ENCODE measurements at places on chromosomes 12 and 14.

- no peak for DNase-seq
Observed at GRCh38 chr12:113932381-113933196, 33.5 kb downstream of the RBM19 start.

DNA sequence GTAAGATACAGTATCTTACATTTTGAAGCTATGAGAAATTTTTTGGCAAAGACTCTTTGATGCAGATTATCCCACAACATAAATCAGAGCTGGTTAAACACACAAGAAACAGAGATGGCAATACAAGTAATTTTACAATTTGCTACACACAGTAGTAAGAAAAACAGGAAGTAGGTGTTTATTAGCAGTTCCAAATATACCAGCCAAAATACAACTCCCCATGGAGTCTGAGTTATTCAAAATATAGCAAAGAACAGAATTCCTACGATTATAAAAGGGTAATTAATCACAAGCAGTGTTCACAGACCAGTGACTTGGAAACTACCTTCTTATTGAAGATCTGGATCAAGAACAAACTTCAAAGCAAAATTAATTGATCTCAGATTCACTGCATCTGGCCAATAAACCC, 83.9 kb downstream of the BMP4 start:
- DNase-seq: no peak

DNA sequence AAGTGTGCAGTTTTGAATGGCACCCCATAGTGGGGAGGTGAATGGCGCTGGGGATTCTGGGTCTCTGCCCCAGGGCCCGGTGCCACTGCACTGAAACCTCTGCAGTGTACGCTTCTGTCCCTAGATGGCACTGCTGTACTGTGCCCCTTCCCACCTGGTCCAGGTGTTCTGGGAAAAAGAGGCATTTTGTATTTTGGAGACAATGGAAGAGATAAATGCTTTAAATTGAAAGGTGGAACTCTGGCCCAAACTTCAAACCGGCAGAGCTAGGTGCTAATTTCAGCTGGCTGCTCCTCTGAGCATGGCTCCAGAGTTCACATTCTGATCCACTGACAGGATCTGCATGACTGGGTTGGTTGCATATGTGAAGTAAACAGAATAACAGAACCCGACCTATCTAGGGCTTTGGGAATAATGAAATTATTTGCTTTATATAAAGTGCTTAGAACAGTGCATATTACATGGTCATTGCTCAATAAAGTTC, 52.2 kb downstream of the KRT80 start:
- DNase-seq: peak; percentile 53

GRCh38 chr12:13175499-13175898, 21.0 kb upstream of the EMP1 start:
- no peak for DNase-seq

- DNase-seq: no peak
Observed at GRCh38 chr14:63922696-63923421, 70.1 kb downstream of the SYNE2 start.

- DNase-seq: no peak
Observed at GRCh38 chr14:45145214-45145613, 9.5 kb downstream of the FANCM start.

DNA sequence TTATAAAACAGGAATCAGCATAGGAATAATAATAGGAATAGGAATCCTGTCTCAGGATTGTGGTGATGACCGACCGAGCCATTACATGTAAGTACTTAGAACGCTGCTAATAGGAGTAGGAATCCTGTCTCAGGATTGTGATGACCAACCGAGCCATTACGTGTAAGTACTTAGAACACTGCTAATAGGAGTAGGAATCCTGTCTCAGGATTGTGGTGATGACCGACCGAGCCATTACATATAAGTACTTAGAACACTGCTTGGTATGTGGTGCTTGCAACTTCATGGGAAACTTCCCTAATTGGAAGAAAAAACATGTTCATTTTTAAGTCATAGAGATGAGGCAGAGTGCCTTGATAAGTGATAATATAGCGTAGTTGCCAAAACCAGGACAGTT, 30.0 kb downstream of the ELK3 start:
- DNase-seq: no peak

DNA sequence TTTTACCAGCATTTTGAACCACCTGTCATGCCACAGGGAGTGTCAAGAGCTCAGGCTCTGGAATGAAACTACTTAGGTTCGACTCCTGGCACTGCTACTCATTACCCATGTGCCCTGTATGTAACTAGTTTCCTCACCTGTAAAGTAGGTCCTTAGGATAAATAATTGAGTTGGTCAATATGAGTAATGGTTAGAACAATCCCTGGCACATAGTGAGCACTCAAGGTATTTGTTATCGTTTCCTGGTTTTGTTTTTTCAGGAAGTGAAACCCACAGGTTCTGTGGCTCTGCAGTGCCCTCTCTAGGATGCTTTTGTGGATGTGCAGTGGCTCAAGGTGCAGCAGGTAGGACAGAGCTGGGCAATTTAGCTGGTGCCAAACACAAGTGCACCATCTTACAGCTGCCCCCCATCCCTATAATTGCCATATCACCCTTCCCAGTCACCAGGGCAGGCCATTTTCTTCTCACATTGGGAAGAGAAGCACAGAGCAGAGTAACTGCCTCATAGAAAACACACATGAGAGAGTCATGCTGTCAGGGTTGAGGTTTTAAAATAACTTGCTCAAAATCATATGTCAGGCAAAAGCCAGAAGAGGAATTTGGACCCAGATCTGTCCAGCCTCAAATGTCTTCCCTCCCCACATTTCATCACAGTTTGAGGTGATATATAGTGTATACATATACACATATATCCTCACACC, 297.5 kb downstream of the RPAP3 start:
- DNase-seq: peak; percentile 8

GRCh38 chr14:102033241-102033640, 53.6 kb downstream of the HSP90AA1 start:
- DNase-seq: no peak

- no peak for DNase-seq
Observed at GRCh38 chr14:64891173-64891838, 11.6 kb upstream of the SPTB start.

DNA sequence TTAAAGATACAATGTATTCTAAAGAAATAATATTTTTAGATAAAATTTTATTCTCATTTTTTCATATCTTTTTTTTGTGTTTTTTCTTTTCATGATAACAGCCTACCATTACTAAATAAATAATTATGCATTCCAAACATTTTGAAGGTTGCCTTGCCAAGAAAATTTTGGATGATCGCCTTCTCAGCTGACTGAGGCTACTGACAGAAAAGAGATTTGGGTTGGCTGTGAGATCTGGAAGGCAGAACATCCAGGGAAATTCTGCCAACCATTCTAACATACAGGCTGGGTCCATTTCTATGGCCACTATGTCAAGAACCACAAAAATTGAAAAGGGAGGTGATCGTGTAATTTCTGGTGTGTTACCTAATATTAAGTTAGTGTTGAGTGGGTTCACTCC, 48.1 kb downstream of the GALNT8 start:
- no peak for DNase-seq

GRCh38 chr14:76965232-76965631, 63.3 kb downstream of the IRF2BPL start:
- DNase-seq: no peak

DNA sequence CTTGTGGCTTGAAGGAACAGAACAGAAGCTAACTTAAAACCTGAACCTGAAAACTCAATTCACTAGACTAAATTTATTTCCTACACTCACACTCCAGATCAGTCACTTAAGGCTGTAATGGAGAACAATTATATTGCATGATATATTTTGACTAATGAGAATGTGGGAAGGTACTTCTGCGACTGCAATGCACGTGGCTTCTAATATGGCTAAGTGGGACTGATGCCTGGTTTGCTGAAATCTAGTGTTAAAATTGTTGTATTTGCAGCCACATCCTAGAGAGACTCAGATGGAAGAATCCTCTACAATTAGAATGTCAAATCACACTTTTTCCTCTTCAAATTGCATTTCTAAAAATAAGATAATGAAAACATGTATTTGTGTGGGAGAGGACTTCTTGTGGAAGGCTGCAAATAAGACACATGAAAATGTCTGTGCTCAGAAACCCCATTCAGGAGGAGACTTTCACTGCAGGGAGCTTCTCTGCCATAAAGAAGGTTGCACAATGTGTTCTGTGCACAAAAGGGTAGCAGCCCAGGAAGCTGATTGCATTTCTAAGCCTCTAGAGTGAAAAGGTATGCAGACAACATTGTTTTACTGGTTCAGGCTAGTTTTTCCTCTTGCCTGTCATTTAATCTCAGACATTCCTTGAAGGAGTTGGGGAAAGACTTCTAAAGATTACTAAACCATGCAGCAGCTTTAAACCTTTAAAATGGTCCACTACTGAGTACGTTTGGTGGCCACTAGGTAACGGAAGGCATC, 224.3 kb downstream of the NEDD1 start:
- DNase-seq: no peak

DNA sequence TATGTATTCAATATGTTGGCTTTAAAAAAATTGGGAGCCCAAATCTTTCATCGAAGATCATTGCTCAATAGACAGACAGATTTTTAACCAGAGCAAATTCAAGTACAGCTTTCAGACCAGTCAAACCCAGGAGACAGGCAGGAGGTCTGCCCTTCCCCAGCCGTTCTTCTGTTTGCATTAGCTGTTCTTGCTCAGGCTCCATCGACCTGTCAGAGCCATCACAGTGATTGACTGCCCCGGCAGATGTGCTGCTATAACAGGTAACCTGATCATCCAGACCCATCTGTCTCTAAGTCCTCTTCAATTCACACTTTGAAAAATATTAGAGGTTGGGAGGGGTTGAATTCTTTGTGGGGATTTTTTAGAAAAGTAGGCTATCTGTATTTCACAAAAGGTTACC, 453.5 kb downstream of the FOXG1 start:
- no peak for DNase-seq

GRCh38 chr14:37544407-37544806, 50.6 kb downstream of the FOXA1 start:
- DNase-seq: no peak

DNA sequence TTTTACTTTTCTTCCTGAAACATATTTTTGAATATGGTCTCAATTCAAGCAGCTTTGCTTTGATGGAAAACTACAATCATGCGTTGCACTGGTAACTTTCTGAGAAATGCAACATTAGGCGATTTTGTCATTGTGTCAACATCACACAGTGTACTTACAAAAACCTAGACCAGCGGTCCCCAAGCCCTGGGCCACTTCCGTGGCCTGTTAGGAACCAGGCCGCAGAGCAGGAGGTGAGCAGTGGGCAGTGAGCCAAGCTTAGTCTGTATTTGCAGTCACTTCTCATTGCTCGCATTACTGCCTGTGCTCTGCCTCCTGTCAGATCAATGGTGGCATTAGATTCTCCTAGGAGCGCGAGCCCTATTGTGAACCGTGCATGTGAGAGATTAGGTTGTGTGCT, 163.7 kb upstream of the NOVA1 start:
- no peak for DNase-seq

GRCh38 chr12:52126605-52127578, 47.4 kb downstream of the SMIM41 start:
- DNase-seq: peak; percentile 57

GRCh38 chr12:30862486-30862885, 64.1 kb upstream of the TSPAN11 start:
- DNase-seq: no peak

- no peak for DNase-seq
Observed at GRCh38 chr12:73867147-73867546, 670.5 kb upstream of the ATXN7L3B start.

- no peak for DNase-seq
Observed at GRCh38 chr14:53304726-53305381, 151.7 kb upstream of the DDHD1 start.

GRCh38 chr14:68921666-68922065, 57.4 kb downstream of the ACTN1 start:
- no peak for DNase-seq

- DNase-seq: no peak
Observed at GRCh38 chr14:105343194-105343593, 28.6 kb downstream of the PACS2 start.

DNA sequence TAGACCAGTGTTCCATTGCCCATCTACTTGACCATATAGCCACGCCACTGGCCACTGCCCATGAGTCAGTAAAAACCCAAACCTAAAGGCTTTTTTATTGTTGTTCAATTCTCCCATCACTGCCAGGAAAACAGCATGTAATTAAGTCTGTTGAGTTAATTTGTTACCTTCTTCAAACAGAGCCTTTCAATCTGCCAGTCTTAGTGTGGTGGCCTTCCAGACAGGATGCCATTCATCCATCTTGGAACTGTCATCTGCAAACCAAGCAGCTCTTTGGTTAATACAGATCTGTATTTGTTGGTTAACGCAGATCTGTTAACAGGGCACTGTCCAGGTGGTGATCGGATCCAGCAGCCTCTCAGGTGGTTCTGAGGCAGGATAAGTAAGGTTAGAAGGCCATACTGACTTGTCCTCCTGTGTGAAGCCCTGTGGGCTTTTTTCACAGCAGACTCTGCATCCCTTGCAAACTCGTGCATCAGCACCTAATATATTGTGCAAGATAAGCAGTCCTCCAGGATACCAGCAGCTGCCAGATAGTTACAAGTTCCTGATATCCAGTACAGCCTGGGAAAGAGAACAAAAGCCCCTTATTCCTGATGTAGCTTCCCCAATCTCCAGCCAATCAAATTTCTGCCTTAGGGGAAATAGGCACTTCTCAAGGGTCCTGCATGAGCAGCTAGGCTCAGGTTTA, 59.1 kb upstream of the DHRS4 start:
- no peak for DNase-seq

- DNase-seq: no peak
Observed at GRCh38 chr14:86515195-86515594, 985.3 kb downstream of the FLRT2 start.

GRCh38 chr14:96617635-96618034, 115.5 kb downstream of the PAPOLA start:
- no peak for DNase-seq

GRCh38 chr12:32466986-32467711, 67.8 kb downstream of the FGD4 start:
- no peak for DNase-seq

DNA sequence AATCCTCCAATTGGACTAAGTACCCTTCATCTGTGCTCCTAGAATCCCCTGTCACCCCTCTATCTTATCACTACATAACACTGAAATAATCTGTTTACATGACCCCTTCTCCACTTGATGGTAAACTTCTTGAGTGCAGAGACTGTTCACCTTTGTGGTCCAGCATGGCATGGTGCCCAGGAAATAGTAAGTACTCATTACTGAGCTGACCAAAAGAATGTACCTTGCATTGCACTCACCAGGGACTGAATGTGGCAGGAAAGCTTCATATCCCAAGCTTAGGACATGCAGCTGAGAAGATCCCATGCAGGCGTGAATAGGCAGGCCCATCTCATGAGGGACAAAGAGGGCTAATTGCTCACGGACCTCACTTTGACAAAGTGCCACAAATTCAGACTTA, 1.4 kb upstream of the GARIN2 start:
- DNase-seq: no peak

GRCh38 chr14:93862265-93862664, 64.9 kb upstream of the FAM181A start:
- no peak for DNase-seq

Data from endothelial cell (in vitro differentiated cells).